T-helper 17 cell (primary cell): ENCODE measurements at places on chromosomes 5 and 9.

GRCh38 chr9:37036776-37037502 is 2.9 kb upstream of the PAX5 start:
- DNase-seq: no peak

GRCh38 chr5:97543166-97543565 is 360.1 kb upstream of the RIOK2 start:
- no peak for DNase-seq

DNA sequence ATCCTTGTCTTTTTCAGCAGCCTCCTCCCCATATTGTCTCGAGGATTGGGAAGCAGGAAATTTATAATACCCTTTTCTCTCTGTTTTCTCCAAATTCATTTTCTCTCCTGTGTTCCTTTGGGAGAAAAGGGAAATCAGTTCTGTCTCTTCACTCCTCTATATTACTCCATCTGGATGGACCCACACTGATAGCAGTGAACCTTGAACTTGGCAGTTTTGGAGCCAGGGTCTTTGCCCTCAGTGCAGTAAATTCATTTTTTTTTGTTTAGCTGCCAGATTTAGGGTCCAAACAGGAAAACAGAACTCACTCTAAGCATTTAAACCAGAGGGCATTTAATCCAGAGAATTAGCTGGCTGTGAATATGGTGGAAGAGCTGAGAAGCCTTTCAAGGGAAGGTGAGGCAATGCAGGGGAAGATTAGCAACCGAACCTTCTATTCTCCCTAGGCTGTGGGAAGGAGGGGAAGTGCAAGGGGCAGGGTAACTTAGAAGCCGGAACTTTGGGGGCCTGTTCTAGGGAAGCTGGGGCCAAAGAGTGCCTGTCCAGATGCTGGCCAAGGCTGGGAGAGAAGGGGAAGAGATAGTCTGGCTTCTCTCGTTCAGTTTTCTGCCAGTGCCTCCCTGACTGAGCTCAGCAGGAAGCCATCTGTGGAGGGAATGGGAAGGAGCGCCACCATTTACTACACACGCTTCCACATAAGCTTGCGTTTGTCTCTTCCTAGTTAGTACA is 16.3 kb upstream of the NPR2 start:
- no peak for DNase-seq

GRCh38 chr9:132147331-132147730 is 14.5 kb upstream of the NTNG2 start:
- DNase-seq: no peak

DNA sequence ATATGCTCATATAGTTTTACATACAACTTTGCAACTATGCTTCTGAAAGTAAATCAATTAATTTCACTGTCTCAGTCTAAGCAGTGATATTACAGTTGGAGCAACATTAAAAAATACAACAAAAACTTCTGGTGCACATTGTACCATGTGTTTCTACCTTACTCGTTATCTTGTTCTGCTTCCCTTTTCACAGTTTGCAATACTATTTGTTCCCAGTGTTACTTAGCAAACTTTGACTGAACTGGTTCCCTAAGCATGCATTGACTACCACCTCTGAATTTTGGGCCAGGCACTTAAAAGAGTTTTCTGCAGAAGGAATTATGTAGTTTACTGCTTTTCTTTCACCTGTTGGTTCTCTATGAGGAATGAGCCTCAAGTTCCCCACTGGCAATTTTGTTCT is 152.7 kb downstream of the SEC61B start:
- no peak for DNase-seq

- DNase-seq: no peak
Measured at GRCh38 chr5:123807177-123807945, 295.4 kb downstream of the CSNK1G3 start.

- no peak for DNase-seq
Measured at GRCh38 chr5:98517560-98518366, 255.7 kb upstream of the RGMB start.

- DNase-seq: no peak
Measured at GRCh38 chr9:126505697-126506346, 107.9 kb upstream of the LMX1B start.

DNA sequence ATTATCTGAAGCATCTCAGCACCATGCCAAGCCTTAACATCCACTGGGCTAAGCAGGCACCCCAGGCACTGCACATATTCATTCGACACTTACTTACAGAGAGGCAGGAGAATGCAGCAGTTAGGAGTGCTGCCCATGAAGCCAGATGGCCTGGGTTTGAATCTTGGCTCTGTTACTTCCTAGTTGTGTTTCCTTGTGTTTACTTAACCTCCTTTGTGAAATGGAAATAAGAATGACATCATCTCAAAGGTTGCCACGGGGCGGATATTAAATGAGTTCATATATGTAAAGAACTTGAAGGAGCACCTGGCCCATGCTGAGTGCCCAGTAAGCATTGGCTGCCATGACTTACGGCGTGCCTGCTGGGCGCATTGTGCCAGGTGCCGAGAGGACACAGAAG is 565.2 kb downstream of the CDK5RAP2 start:
- no peak for DNase-seq

- no peak for DNase-seq
Measured at GRCh38 chr9:131048820-131049219, 39.8 kb downstream of the LAMC3 start.

DNA sequence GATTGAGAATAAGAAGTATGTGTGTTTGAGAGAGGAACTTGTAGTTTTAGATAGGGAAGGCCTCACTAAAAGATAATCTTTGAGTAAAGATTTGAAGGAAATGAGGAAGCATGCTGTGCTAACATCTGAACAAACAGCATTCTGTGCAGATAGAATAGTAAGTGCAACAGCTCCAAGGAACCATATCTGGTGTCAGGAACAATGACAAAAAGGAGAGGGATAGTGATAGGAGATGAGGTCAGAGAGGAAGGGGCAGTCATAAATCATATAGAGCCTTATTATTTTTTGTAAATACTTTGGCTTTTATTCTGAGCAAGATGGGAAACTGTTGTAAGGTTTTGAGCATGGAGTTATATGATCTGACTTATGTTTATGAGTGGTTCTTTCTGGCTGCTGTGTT is 3.8 kb downstream of the MRPL22 start:
- no peak for DNase-seq

GRCh38 chr5:16411235-16411634 is 54.4 kb downstream of the ZNF622 start:
- DNase-seq: no peak

DNA sequence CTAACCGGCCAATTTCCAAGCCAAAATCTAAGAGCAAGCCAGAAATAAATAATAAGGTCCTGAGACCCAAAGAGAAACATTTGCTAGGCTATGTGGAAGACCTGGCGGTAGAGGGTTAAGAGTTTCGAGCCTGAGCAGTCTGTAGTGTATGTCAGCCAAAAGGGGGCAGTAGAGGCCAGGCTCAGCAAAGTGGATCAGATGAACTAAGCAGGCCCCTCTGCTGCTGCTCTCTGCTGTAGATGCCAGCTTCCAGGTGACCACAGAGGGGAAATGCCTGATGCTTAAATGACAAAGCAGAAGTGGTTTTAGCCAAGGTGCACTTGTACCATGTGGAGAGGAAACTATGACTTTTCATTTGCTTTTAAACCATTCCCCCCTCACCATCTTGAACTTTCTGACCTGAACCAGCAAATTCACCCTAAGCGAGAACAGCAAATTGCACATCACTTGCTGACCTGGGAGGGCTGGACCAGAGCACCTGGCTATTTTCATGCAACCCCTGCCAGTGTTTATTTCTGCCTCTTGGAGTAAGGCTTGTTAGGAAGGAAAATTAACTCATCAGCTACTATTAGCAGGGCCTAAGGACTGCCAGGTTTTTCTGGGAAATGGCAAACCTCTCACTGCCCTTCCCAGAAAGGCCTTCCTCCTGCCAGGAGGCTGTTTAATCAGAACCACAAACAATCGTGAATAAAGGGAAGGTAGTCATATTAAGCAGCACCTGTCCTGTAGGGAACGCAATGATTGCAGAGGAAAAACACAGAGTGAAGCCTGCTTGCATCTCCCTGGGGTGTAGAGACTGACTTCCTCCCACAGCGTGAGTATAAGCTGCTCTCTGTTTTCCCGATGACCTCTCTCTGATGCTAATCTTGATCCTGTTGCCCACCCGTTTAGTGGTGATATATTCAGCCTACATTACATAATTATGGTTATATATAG is 818.2 kb downstream of the TLR4 start:
- no peak for DNase-seq

- no peak for DNase-seq
Measured at GRCh38 chr5:179817890-179818745, 2.6 kb upstream of the SQSTM1 start.

DNA sequence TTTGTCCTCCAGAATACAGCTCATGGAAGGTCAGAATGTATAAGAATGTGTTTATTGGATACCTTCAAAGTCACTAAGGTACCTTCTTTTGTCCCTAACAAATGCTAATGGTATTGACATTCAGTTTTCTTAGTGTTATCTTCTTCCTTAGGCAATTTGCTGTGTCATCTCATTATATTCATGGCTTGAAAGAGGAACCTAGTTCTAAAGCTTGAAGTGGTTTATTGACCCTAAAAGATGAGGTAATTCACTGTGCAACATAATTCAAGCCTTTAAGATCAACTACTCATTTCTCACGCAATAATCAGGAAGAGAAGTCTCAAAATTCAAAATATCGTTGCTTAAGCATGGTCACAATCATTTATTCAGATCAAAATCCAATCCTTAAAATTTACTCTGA is 342.7 kb upstream of the RIOK2 start:
- no peak for DNase-seq

DNA sequence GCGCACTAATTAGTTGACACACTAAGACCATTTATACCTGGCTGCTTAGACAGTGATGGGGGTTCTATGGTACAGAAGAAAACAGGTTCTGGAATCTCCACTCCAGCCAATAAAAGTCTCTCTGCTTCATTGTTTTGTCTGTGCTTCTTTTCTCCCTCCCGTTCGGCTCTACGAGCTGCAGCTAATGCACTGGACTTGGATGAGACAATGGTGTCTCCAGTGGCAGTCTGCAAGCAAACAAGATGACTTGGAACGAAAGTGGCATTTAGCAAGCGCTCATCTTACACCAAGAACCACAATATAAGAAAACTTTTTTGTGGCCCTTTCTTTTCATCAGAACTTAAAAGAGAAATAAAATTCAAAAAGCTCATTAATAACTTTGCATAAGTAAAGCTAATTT is 30.2 kb downstream of the GFM2 start:
- DNase-seq: no peak

DNA sequence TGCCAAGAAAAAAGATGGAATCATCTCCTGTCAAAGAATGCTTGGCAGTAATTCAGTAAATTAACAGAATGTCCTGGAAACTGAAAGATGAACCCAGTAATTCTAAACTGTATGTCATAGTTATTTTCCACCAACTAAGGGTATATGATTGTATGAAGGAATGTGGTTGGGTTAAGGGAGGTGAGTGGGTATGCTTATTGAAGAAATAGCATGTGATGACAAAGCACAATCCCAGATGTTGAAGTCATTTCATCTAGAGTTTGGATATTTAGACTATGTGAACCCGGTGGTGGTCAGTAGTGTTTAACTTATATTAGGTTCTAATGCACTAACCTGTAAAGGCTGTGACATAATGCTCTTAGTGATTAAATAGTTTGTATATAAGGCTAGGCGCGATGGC is 87.3 kb downstream of the CDKN2A start:
- no peak for DNase-seq

DNA sequence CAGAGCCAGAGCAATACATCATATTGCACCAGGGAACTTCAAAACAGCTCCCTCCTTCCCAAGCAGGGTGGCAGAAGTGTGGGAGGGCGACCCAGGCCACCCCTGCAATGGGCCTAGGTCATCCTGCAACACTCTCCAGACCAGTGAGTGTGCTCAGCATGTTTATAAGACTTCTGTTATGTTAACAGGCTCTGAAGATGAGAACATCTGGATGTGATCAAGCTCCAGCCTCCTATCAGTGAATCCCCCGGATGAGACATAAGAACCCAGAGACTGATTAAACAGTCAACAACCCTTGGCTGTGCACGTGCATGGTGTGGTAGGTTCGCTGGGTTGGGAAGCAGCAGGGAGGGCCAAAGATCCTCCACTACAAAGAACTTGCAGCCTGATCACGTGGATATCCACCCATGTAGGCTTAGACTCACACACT is 63.3 kb downstream of the ABCA1 start:
- no peak for DNase-seq

- DNase-seq: no peak
Measured at GRCh38 chr9:133129001-133129795, 8.2 kb upstream of the RALGDS start.

GRCh38 chr9:21689854-21690253 is 112.6 kb upstream of the MTAP start:
- no peak for DNase-seq

- DNase-seq: no peak
Measured at GRCh38 chr9:100229561-100229960, 123.2 kb downstream of the TEX10 start.

GRCh38 chr5:116976767-116977166 is 402.1 kb upstream of the SEMA6A start:
- no peak for DNase-seq

GRCh38 chr9:114205171-114206015 is 50.1 kb downstream of the COL27A1 start:
- DNase-seq: no peak

DNA sequence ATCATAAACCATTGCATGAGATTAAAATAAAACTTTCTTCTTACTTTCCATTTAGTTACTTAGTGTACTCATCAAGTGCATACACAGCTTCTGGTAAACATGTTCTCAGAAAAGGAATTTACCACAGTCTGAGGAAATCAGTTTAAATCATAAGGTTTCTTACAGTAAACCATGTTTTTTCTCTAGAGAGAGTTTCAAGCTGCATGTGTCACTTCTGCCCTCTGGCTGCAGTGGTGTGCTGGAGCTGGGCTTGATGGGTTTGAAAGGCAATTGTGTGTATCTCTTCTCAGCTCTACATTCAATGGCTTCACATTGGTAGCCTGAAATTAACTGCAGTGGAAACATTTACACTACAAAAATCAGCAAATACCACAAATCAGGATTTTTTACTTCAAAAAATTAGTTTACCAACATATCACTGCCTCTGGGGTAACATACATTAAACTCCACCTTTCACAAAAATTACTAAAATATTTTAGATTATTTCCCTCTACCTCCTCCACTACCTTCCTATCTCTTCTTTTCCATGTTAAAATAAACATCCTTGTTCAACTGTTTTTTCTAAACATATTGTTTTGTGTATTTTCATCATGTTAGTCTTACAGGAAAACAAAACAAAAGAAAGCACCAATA is 414.3 kb downstream of the ANXA1 start:
- DNase-seq: no peak

DNA sequence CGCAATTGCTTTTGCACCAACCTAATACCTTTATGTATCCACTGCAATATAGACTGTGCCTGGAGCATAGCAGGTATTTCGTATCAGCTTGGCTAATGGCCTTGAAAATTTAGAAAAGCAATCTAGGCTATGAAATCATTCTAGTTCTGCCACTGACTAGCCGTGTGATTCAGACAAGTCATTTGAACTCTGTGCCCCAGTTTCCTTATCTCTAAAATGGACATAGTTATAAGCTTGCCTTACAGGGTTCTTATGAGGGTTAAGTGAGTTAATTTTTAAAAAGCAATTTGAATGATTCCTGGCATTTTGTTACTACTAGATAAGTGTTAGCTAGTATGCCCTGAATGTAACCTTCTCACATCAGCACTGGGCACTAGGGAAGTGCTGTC is 80.5 kb upstream of the PUM3 start:
- DNase-seq: no peak

GRCh38 chr9:129290606-129291005 is 112.5 kb upstream of the IER5L start:
- no peak for DNase-seq

GRCh38 chr5:165149431-165149830 is 1644.0 kb downstream of the MAT2B start:
- no peak for DNase-seq

- DNase-seq: no peak
Measured at GRCh38 chr9:82130331-82131042, 141.9 kb downstream of the SPATA31D1 start.

GRCh38 chr5:118687661-118688621 is 300.4 kb downstream of the DTWD2 start:
- no peak for DNase-seq
